ENCODE measurements at places on chromosomes 11 and 22.

DNA sequence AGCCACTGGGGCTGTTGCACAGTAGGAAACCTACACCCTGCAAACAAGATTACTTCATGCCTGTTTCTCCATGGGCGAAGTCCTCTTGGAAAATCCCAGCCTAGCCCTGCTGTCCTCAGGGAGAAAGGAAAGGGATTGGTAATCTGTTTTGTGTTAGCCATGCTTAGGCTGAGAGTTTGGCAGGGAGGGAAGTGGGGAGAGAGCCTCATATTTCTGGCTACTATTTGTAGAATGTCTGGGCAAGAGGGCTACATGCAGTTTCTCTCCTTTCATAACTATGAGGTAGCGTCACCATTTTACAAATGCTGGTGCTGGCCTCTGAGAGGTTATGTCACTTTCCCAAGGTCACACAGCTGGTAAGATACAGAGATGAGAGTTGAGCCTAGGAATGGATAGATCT lies 737 bp upstream of the MFRP start:
- no peak for DNase-seq

DNA sequence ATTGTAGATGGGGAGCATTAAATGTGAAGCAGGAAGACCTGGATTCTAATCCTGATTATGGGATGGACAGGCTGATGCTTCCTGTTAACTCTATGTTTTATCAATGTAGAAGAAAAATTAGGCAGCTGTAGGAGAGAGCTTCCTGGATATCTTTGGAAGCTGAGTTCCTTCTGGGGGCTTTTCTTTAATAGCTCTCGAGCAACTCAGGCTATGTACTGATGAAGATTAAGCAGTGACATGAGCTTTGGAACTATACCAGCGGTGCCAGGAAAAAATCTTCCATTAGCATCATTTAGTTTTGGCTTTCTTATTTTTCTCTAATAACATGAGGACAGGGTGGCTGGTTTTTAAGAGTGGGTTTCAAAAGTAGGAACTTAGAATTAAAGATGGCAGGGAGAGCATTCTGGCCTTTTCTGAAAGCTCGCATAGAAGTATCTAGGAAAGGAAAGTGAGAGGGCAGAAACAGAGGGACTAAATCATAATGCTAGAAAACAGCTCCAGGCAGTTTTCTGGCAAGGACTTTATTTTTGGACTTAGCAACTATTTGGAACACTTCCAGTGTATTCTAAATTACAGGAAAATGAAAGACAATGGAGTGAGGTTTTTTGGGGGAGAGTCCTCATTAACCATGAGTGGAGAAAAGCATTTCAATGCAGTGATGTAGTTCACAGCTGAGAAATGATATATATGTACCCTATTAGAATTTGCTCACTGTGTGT lies 69.2 kb upstream of the RRM1 start:
- DNase-seq: no peak

DNA sequence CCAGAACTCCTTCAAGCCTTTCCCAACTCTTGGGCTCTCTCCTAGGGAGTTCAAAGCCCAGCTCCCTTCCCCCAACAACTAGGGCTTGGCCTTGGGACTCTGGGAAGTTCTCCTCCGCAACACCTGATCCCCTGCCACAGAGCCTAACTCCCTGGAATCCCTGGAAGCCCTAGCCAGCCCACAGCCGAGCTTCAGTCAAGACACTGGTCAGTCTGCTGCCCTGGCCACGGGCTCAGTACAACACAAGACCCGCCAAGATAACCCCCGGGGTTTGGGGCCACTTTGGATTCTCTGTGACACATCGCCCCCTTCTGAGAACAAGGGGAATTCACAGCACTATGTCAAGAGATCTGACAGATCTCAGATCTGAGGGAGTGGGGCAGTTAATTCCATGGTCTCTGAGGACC lies 58.3 kb downstream of the SLC22A12 start:
- DNase-seq: peak; percentile 64

DNA sequence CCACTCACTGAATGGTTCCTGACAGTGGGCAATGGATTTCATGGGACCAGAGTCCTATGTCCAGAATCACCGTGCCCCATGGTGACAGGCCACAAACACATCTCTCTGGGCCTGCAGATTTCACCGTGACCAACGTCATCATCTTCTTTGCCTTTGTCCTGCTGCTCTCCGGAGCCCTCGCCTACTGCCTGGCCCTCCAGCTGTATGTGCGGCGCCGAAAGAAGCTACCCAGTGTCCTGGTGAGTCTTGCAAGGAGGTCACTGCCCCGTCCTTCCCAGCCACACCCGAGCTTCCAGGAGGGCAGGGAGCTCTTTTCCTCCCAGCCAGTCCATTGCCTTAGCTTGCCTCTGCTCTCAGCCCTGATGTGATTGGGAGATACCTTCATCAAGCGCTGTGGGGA lies 9.3 kb downstream of the IL10RA start:
- no peak for DNase-seq

GRCh38 chr22:24149198-24149590 lies 32.1 kb upstream of the SUSD2 start:
- DNase-seq: no peak
